Stimulated activated CD4-positive, alpha-beta T cell treated with anti-CD3 and anti-CD28 coated beads, TNF-alpha, amount 100 ng/mL, for 1 hour (primary cell): ENCODE measurements at places on chromosomes 3 and 15.

- DNase-seq: no peak
Measured at GRCh38 chr3:24937780-24938179, 443.1 kb upstream of the THRB start.

DNA sequence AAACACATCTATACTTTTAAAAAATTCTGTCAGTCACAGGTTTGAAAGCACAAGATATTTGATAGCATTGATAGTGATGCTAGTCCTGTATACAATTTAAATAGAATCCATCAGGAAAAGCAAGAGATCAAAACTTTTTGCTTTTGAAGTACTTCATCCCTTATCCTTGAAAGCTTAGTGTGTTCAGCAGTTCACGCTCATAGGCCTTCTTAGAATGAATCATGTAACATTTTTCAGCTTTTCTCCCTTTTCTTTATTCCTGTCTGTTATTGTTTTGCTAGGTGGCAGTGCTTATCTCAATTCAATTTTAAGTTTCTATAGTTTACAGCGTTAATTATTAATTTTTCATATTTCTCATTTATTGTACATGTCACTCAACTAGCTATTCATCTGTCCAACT lies 69.1 kb downstream of the FGF7 start:
- no peak for DNase-seq

DNA sequence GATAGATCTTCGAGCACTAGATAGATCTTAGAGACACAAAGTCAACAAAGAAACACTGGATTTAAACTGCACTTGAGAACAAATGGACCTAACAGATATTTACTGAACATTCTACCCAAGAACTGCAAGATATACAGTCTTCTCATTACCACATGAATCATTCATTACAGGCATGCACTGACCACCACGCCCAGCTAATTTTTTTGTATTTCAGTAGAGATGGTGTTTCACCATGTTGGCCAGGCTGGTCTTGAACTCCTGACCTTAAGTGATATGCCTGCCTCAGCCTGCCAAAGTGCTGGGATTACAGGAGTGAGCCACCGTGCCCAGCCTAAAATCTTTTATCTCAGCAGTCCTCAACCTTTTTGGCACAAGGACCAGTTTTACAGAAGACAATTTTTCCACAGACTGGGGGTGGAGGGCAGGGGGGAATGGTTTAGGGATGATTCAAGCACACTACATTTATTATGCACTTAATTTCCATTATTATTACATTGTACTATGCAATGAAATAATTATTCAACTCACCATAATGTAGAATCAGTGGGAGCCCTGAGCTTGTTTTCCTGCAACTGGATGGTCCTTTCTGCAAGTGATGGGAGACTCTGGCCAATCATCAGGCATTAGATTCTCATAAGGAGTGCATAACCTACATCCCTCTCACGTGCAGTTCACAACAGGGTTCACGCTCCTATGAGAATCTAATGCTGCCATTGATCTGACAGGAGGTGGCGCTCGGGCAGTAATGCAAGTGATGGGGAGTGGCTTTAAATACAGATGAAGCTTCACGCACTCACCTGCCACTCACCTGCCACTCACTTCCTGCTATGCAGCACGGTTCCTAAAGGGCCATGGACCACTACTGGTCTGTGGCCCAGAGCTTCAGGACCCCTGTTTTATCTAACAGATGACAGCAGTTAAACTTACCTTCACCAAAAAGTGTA lies 21.7 kb downstream of the CSNK1G1 start:
- no peak for DNase-seq

- DNase-seq: no peak
Measured at GRCh38 chr3:49998326-49998725, 58.4 kb downstream of the RBM6 start.

- no peak for DNase-seq
Measured at GRCh38 chr3:168249550-168250414, 154.1 kb upstream of the GOLIM4 start.

DNA sequence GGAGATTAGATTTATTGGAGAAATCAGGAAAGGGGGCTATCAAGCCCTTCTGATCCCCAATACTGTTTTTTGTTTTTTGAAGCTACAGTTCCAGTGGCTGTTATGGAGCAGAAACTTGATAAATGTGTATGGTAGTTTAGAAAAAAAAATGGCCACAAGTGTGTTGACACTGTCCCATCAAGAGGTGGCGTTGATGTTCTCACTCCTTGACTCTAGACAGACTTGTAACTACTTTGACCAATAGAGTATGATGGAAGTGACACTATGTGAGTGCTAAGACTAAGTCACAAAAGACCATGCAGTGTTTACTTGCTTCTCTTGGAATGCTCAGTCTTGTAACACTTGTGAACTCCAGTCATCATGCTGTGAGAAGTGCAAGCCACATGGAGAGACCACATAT lies 356.7 kb downstream of the PDCD6IP start:
- DNase-seq: no peak

DNA sequence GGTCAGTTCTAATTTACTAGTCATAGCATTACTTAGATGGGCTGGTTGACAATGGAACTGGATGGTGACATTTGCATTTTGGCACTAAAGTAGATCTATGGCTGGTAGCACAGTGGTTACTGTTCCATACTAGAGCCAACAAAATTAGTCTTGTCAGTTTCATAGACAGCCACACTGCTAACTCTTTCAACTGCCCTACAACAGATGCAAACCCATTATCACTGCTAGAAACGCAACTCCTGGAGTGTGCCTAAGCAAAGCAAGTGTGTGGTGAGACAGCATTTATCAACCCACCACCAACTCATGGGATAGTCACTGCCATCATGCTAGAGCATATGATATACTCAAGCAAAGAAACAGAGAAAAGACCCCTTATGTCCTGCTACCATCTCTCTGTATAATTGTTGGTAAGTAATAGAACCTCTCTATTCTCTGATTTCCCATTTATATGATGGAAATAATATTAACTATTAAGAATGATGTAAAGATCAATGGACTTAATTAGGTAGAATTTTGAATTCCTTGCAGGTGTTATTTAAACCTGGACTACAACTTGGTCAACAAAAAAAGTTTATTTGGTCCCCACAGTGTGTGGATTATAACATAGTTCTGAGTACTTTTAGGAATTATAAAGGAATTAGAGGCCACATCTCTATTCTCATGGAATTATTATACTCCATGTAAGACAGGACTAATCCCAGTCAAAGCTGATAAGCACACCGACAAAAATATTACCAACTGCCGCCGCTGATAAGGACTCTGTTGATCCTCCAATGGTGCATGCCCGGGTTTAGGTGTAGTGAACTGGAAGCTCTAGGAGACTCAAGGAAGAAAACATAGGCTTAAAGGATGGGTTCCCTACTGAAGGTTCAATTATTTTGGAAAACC lies 19.9 kb upstream of the ABHD5 start:
- DNase-seq: no peak

- DNase-seq: no peak
Measured at GRCh38 chr15:53193149-53193548, 403.0 kb upstream of the ONECUT1 start.

GRCh38 chr15:91227766-91228165 lies 127.7 kb downstream of the SV2B start:
- DNase-seq: no peak

DNA sequence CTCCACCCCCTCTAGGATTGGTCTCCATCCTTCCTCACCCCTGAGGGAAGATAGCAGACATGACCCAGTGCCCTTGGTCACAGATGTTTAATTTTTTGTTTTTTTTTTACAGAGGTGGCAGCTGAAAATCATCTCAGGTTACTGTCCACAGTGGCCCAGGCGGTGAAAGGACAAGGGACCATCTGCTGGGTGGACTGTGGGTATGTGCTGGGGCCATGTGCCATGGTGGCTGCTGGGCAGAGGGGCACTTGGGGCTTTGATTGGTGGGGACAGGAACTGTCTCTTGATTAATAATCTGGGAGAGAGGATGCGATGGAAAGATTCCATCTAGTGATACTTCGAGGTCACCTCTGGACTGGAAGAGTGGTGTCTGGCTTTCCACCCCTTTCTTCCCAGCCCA lies 25.4 kb downstream of the PDIA5 start:
- no peak for DNase-seq

GRCh38 chr3:179670311-179670710 lies 17.5 kb downstream of the USP13 start:
- DNase-seq: no peak

DNA sequence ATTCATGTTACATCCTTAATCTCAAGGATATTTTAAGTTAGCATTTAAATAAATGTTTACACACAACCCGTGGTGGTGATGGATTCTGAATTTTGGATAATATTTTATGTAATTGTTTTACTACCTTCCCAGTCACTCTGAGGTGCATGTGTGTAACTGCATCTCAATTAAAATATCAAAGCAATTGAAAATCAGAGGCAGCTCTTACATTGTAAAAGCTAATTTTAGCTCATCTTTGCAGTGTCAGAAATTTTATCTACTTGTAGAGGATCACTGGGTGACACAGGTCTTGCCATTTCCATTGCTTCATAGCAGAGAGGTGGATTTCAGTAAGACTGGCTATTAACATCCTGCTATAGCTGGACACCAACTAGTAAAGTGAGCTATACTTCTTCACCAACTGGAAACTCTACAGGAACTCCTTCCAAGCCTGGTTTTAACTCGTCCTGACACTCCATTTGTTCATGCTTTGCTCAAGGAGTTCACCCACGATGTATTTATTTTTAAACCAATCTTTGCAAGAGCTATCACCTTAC lies 19.6 kb upstream of the MITF start:
- DNase-seq: no peak

DNA sequence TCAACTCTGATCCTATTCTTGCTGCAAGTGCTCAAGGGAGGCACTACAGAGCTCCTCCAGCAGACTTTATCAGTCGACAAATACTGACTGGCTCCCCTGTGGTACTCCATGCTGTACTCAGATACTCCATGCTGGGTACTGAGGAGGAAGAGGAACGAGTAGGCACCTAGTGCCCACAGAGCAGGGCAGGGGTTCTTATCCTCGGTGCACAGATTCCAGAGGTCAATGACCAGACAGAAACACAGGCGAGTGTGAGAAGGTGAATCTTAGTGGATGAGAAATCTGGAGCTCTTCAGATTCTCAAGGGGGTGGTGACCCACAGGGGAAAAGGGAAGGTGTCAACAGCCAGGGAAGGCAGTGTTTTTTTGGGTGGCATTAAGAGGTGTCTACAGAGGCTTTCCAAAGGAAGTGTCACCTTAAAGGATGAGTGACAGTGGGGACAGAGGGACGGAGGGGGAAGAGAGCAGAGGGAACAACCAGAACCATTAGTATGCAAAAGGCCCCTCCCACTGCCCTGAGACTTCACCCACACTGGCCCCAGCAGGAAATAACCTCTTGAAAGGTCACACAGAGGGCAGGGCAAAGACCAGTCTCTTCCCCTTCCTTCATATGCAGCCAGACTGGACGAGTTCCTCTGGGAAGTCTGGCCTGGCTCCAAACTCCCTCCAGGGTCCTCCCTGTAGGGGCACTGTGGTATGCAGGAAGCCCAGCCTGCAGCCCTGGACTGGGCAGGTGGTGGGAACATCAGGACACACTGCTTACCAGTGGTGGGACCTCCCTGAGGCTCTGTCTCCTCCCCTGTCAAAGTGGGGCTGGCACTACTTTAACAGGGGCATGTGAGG lies 27.5 kb downstream of the CCDC12 start:
- no peak for DNase-seq

- DNase-seq: no peak
Measured at GRCh38 chr3:196232882-196233251, 16.5 kb downstream of the SLC51A start.

DNA sequence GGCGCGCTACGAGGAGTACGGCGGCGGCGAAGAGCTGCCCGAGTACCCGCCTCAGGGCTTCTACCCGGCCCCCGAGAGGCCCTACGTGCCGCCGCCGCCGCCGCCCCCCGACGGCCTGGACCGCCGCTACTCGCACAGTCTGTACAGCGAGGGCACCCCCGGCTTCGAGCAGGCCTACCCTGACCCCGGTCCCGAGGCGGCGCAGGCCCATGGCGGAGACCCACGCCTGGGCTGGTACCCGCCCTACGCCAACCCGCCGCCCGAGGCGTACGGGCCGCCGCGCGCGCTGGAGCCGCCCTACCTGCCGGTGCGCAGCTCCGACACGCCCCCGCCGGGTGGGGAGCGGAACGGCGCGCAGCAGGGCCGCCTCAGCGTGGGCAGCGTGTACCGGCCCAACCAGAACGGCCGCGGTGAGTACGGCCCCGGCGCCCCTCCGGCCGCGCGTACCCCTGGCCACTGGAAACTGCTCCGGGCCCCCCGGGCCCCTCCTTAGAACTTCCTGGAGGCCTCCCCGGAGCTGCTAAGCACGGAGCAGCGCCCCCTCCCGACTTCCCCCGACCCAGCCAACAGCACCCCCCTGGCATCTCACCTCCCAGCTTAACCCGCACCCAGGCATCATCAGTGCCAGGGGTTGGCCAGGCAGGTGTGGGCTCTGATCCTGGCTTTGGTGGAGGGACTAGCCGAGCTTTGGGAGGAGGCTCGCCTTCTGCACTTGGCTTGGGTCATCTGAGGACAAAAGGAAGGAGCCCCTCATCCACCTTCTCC lies 1.4 kb downstream of the LOXL1 start:
- DNase-seq: peak; percentile 37

DNA sequence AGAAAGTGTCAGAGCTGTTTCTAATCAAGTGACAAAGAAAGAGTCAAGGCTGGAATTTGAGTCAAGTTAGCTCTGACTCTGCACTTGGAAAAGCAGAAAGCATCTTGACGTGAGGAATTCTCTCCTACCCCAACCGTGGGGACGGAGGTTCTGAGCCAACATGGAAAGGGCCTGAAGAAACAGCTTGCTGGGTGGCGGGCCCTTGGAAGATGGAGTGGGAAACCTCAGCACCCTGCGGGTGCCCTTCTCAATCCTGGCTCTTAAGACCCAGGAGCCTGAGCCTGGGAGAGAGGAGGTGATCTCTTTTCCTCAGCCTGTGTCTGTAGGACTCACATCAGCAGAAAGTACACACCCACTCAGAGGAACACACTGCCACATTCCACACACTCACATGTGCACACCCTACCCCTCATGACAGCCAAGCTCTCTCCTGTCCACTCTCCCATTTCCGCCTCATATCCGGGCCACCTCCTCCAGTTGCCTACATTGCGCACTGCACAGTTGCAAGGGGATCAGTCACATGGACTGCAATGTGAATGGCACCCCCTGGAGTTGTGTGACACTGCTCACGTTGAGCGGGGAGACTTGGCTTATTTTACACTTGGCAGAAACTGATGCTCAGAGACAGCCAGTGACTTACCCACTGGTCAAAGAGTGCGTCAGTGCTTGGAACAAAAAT lies 101.5 kb upstream of the SLC6A6 start:
- DNase-seq: no peak

DNA sequence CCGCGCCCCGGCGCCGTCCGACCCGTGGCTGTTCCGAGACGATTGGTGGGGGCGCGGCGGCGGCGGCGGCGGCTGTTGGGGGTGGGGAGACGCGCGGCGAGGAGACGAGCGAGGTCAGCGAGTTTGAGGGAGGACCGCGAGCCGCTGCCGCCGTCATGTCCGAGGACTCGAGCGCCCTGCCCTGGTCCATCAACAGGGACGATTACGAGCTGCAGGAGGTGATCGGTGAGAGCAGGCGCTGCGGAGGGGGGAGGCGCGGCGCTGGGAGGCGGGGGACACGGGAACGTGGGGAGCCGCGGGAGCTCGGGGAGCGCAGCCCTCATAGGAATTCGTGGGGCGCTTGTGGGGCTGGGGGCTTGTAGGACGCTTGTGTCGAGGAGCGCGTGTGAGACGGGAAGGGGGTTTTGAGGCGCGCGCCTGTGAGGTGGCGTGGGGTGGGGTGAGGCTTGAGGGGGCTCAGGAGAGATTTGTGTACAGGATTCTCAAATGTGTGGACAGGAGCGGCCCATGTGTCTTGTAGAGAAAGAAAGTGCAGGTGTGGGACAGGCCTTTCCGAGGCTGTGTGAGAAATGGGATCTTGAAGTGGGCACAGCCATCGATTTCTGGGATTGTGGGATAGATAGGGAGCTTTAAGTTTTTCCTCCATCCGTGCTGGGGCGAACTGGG lies 518 bp downstream of the OXSR1 start:
- DNase-seq: peak; percentile 10

- DNase-seq: no peak
Measured at GRCh38 chr3:134147411-134147810, 103.2 kb downstream of the RYK start.
